NCI-H69 (cell line): ENCODE measurements at places on chromosomes 2 and 18.
A peak's percentile ranks its signal among the peaks of the same experiment; 100 is the strongest.

GRCh38 chr2:159797543-159798375 is at the start of gene CD302:
Gene CD302, minus strand, starts transcription at chr2:159798208. Its CDS starts 10 bp downstream, at chr2:159798198.
- peak; percentile 69 for DNase-seq

DNA sequence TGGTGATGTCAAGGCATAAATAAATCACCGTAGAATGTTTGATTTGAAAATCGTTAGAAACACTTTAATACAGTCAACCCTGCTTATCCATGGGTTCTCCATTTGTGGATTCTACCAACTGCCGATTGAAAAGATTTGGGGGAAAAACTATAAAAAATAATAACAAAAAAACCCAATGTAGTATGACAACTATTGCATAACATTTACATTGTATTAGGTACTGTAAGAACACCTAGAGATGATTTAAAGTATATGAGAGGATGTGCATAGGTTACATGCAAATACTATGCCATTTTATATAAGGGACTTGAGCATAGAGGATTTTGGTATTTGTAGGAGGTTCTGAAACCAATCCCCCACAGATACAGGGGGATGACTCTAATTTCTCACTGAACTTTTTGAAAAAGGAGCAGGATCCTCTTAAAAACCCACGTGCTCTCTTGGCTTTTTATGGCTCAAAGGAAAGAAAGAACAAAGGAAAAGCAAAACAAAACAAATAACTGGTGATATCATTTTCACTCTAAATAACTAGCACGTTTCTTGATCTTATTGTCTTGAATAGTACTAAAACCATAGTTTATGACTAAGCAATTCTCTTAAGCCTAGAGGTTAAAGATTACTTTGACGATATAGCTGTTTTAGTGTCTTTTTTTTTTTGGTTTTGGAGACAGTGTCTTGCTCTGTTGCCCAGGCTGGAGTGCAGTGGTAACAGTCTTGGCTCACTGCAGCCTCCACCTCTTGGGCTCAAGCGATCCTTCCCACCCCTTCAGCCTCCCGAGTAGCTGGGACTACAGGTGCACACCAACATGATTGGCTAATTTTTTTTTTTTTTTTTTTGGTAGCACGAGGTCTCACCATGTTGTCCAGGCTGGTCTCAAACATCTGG is 17.0 kb downstream of the GMCL1 start:
- no peak for DNase-seq

GRCh38 chr18:2485983-2486382 is 85.3 kb downstream of the METTL4 start:
- DNase-seq: no peak

DNA sequence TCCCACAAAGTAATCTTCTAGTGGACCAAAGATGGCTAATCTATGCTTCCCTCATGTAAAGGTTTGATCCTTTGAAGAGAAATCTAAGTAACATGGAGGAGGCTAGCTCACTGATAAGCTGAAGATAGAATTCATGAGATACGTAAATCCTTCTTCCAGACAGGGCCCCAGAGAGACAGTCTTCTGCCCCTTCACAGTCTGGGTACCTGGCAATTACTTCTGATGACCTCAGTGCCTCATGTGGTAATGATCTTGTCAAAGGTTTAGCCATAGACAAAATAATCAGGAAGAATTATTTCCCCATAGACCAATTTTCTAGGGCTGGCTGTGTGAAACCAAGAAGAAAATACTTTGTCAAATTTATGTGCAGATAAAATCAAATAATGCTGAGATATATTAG is 495.8 kb downstream of the METTL4 start:
- no peak for DNase-seq

GRCh38 chr2:234827096-234827860 is 124.5 kb upstream of the SH3BP4 start:
- DNase-seq: no peak

GRCh38 chr2:72157871-72158771 is 10.5 kb upstream of the CYP26B1 start:
- no peak for DNase-seq

DNA sequence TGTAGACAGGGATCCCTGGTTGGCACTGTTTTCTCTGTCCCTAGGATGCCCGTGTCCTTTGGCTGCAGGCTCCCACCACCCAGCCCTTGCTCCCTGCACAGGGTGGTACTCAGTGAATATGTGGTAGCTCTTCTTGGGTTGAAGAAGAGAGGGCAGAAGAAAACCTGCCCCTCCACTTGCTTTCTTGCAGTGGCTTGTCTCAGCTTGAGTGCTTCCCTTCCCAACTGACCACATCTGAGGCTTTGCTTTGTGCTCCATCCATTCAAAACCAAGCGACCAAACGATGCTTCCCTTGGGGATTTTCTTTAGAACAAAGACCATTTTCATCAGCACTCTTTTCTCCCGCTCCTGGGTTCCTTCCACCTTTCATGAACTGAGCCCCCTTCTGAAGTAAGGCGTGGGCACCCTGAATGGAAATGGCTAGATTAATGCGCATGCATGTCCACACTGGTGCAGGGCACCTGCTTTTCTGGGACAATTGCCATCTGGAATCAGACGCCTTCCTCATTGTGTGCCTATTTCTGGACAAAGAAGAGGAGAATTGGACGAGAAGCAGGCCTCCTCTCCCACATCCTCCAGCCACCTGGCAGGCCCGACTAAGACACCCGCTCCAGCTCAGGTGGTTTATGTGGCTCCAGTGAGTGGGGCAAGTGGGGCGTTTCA is 59.1 kb downstream of the ARL4C start:
- DNase-seq: peak; percentile 73

DNA sequence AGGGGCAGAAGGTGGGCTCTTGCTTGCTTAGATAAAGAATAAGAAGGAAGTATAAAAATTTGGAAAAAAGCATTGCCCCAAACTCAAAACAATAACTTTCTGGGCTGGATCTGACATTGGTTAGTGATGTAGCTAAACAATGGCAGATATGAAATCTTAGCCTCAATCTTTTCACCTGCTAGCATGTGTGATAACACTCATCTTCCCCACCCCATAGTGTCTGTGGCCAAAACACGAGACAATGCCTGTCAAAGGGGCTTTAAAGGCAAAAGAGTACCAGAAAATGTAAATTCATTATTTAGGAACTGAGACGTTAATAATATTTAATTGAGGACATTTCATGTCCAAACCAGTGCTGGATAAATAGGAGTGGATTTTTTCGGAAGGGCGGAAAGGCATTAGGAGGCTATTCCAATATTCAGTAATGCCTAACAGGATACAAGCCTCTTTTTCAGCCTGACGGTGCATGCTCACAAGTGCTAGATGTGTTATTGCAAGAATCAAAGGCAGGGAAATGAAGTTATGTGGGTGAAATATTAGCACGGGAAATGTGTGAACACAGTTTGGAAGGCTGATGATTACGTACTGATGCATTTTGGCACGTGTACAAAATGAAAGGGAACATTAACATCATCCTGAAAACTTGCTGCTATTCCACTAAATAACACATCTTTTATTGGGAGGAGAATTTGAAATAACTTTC is 395.7 kb downstream of the GALR1 start:
- DNase-seq: no peak

DNA sequence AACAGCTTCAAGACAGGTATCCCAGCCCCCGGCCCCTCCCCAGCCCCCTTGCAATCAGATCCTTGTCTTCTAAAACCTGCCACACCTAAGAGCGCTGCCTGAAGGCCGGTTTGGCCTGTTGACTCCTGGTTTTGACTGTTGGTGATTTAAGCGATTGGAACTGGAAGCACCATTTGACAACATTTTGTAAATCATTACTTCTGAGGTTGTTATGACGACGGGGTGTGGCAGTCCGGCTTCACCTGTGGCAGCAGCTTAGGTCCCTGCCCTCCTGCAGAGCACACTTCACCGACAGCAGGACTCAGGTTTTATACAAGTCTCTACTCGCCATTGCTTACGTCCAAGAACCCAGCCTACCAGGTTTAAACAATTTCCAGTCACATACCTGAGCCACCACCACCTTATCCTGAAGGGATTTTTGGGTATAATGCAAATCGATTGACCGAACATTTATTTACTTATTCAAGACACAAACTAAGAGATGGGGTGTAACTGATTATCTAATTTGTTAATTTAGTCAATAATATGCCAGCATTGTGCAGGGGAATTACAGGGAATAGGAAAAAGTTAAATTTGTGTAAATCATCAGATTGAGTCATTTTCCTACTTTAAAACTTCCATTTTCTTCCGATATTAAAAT is 707 bp upstream of the DGUOK start:
- peak; percentile 62 for DNase-seq
